Karpas-422 (cell line): ENCODE measurements at places on chromosomes 11 and 22. TPM values are rescaled to one million over a fixed set of nuclear protein-coding genes. Genes with fewer than 3 reads are reported as not detected.

DNA sequence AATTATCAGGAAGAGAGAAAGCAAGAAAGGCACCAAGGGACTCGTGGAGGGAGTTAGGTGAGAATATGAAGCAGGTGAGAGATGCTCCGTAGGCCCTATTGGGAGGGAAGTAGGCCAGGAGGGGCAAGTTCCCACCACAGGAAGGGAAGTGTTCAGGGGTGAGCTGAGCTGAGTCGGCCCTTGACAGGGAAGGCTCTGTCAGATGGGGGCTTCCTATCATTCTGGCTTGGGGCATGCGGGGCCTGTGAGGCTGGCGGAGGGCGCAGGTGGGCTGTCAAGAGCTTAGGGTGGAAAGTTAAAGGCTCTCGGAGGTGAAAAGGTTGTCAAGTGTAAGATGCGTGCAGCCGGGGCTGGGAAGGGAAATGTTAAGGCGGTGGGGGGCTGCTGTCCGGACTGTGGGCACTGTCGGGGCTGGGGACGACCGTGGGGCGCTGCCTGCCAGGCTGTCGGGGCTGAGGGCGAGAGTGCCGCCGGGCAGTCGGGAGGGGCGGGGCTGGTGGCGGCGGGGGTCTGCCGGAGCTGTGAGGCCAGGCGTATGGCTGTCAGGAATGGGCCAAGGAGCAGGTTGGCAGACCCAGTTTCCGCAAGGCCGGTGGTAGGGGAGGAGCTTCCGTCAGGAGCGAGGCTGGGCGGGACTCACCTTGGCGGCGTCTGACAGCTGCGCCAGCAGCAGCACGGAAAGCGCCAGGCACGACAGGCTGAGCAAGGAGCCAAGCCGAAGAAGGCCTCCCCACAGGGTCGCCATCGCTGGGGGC, 496 bp downstream of the TMEM9B start:
- DNase-seq = peak; percentile 87

GRCh38 chr11:106249617-106250239, 172.3 kb downstream of the AASDHPPT start:
- no peak for DNase-seq

DNA sequence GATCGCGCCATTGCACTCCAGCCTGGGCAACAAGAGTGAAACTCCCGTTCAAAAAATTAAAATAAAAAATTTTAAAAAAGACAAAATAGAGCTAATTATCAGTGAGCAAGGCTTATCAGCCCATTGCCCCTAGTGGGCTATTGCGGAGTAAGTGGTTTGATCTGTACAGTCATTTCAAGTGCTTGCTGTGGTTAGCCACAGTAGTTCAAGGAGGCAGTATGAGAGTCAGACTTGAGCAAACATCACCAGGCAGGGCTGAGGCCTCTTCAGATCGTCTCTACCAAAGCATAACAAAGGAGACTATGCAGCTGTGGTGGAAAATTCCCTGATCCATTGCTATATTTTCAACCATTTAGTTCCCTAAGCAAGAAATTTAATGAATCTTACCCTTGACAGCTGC, 4.3 kb upstream of the SBF2 start:
- DNase-seq = no peak

DNA sequence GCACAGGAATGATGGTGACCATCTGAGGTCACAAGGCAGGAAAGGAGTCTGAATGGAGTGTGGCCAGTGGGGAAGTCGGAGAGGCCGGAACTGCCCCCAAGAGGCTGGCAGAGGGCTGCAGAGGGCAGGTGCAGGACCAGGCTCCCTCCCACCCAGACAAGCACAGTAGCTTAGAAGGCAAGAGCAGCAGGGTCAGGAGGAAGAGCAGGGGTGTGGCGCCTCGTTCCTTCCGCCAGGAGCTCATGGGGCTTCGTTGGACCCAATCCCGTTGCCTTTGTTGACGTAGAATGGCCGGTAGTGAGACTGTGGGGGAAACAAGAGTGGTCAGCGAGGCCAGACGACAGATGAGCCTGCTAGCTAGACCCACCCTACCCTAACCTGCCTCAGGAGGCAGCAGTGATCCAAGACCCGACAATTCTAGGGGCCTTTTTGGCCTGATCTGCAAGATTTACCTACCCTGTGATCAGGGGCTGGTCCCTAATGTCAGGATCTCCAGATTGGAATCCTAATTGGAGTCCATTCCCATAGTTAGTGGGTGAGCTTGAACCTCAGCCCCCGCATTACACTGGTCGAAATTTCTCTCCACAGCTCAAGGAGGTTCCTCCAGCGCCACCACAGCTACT, 25.6 kb downstream of the TRIM29 start:
- DNase-seq = peak; percentile 42

GRCh38 chr11:70886676-70887541, 365.5 kb downstream of the SHANK2 start:
- no peak for DNase-seq

DNA sequence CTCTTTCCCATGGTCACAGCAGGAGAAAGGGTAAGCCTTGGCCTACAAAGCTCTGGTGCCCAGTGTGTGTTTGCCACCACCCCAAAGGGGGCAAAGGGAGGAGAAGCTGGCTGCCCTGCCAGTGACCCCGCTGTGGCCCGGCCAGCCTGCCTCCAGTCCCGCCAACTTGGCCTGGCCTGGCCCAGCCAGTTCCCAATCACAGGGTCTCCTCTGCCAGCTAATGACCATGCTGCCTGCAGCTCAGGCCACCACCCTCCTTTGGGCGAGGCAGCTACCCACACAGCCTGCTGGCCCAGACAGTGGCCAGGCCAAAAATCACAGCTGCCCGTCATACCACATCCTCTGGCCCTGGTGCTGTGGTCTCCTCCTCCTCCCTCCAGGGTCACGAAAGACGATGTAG, 5.1 kb downstream of the GDPD5 start:
- DNase-seq = no peak

The TMEM25 gene
- 9.1 and 12.1 TPM in 2 replicates for total RNA-seq

The ALKBH8 gene
- 21.8 and 24.9 TPM in 2 replicates for total RNA-seq

The OR1S1 gene
- total RNA-seq = not detected in 2 replicates

DNA sequence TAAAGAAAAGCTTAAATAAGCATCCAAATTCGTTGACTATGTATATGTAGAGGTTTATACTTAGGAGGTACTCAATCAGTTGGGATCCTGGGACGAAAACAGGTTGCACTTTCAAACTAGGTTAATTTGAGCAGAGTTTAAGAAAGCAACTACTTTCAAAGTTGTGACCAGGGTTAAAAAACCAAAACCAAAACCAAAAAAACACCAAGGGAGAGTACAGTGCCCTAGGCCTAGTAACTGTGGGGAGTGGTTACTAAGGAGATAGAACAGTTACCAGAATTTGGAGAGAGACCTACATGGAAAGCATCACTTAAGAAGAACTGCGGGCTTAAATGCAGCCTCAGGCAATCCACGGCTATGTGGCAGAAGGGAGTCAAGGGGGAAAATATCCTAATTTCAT, 148.3 kb downstream of the JRKL start:
- DNase-seq = no peak

DNA sequence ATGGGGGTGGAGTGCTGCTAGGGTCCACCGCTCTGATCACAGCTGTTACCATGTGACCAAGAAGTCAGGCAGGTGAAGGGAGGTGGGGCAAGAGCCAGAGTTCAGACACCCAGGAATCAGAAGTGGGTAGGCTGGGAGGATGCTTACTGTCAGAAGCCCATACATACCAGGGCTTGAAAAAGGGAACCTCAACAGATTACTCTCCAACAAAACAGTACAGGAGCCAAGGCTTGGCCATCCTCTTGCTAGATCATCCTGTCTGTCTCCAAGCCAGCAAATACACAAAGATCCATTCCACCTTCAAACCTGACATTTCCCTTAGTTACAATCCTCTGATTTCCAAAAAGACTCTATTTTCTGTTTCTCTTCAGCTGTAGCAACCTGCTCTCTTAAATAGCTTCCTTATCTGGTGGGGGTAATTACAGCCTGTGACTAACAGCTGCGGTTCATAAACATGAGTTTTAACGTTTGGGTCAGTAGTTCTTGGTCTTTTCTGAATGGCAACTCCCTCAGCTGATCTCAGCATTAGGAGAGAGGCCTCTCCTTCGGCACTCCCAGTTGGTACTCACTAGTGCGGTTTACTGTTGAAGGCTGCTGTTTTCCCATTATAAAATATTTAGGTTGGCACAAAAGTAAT, 31.1 kb upstream of the WT1 start:
- no peak for DNase-seq

DNA sequence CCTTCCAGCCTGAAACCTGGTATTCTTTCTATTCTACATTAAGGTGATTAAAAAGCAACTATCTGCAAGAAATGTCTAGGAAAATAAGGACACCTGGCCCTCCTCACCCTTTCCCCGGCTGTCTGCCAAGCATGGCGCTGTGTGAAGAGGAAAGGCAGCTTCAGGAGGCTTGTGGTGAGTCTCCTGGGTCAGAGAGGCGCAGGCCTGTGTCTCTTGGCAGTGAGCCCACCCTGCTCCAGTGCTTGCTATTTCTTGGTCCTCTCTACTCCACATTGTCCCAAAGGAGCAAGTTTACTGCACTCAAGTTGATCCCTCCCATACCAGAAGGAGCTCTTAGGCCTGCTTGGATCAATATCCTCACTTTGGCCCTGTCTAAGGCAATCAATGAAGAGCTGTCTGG, 520.7 kb upstream of the B3GAT1 start:
- DNase-seq = no peak

DNA sequence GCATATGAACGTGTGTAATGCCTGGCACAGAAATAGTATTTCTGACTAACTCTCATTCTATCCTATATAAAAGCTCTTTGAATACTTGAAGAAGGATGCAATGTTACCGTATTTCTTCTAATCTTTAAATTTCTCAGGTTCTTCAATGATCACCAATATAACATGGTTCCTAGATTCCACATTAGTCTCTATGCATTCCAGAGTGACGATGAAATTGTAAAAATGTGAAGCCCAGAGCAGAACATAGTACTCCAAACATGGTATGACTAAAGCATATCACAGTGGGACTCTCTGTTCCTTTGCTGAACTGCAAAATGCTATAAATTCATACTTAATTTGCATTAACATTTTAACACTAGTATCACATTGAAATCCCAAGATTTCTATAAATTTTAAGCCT, 877.6 kb upstream of the CHORDC1 start:
- no peak for DNase-seq

The MRPL16 gene
- 70.1 and 81.6 TPM in 2 replicates for total RNA-seq

The ZNF280B gene
- total RNA-seq = 2.5 and 10.3 TPM in 2 replicates

- no peak for DNase-seq
Observed at GRCh38 chr22:35310556-35311550, 11.2 kb downstream of the TOM1 start.

The NRIP3 gene
- total RNA-seq = not detected in 2 replicates

- no peak for DNase-seq
Observed at GRCh38 chr11:134760299-134760698, 348.3 kb upstream of the B3GAT1 start.

GRCh38 chr11:73493956-73494598, 103.8 kb downstream of the FAM168A start:
- DNase-seq = no peak

DNA sequence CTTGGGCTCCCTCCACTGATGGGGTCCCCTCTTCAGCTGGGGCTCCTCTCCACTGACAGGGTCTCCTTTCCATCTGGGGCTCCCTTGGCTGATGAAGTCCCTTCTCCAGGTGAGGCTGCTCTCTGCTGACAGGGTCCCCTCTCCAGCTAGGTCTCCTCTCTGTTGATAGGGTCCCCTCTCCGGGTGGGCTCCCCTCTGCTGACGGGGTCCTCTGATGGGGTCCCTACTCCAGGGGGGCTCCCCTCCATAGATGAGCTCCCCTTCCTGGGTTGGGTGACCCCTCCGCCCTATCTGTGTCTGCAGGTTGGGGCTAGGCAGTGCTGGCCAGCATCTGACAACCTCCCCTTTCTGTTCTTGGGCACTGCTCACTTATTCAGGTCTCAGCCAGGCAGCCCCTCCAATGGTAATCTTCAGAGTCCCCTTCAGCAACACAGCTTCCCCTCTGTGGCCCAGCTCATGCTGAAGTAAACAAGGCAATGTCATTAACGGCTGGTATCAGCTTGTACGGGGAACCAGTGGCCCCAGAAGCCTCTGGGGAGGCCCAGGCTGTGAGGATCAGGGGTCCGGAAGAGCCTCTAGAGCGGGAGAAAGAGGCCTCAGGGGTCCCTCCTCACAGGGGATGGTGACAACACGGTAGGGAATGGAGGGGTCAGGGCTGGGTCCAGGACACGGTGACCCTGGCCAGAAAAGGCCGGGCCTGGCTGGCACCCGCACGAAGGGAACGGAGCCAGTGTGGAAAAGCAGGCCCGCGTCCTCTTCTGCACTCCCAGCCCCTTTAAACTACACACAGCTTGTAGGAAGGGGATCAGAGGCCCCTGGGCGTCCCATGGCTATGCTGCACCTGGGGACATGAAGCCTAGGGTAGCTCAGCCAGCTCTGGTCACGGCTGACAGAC, 9.6 kb upstream of the CD81 start:
- DNase-seq = no peak

The ZFTA gene
- total RNA-seq = 8.8 and 21.6 TPM in 2 replicates

DNA sequence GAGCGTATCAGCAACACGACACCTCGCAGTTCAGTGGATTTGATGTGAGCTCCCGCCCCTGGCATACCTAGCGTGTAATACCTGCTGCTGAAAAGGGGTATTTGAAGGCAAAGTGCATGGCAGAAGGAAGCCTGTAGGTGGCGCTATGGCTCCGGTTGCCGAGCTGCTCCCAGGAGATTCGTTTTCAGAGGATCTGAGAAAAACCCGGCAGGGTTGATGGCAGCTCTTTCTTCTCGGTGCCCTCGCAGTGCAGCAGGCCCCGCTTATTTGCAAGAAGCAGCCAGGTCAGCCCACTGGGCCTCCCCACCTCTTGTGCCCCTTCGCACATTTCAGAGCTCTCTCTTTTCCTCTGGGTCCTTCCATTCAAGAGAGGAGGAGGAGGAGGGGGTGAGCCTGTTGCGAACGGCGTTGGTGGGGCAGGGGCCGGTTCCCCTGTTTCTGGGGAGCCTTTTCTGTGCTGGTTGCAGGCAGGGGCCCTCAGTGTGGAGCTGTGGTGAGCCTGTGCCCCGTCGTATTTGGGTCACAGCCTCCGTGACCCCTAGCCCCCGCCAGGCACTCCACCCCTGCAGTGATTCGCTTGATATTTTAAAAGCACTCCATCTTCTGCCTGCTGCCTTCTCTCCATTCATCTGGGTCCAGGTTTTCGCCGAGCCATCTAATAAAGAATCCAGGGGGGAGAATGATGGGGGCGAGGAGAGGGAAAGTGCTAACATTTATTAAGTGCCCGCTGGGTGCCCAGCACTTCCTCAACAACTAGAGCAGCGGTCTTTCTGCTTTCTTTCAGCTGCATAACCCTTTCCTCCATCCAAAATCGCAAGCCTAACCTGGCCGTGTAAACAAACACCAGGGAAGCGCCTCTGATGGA, 85.3 kb upstream of the SYT13 start:
- DNase-seq = peak; percentile 90

The TRIM49 gene
- not detected in 2 replicates for total RNA-seq
